ENCODE measurements at places on chromosomes 13 and 19. TPM values are rescaled to one million over a fixed set of nuclear protein-coding genes. Genes with fewer than 3 reads are reported as not detected.

DNA sequence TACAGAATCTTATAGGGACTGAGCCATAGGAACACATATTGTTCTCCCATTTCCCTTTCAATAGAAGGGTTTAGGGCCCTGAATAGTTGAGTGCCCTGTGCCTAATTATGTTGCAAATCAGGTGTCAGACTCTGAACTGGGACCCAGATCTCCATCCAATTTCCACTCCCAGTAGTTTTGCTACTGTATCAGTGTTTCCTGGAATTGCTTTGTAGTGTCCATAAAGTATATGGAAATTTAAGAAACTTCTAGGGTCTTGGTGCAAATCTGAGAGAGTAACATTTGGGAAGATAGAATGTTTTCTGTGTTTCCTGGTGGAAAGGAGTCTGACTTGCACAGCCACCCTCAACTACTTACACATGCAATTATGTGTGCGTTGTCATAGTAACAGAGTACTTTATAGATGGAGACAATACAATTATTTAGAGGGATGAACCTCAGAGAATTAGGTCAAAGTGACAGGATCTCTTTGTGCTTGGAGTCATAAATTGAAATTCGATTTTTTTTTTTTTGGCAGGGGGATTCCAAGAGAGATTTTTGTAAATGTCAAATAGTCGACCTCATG lies 646 bp upstream of the SLC10A2 start:
- DNase-seq: no peak

DNA sequence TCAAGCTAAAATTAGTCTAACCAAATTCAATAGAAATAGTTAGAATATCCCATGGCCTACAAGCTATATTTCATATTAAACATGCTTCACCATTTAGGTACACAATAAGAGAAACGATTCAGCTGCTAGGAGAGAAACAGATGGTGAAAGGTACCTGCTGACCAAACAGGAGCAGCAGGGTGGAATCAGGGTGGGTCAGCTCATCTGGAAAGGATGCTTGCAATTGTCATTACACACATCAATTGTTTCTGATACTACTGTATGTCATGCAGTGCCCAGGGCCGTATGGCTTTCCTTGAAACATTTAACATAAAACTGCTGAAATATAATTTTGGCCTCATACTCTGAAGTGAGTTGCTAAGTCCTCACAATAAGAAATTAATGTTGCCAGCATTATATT lies 776.0 kb downstream of the DACH1 start:
- no peak for DNase-seq

The CAPN12 gene
- total RNA-seq: 0.22 TPM

DNA sequence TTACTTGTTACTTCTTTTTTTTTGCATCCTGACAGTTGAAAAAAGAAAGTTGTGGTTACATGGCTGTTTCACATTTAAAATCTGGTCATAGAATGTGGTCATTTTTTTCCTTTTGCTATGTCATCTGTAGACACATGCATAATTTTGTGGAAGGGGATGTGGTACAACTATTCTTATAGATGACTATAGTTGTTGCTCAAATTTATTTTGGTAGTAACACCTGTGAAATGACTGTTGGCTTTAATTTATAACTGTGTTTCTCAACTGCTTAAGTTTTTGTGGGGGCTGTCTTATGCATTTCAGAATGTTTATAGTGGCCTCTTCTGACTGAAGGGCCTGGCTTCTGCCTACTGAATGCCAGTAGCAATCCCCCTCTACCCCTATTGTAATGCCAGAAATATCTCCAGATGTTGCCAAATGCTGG lies 130.5 kb downstream of the PAN3 start:
- DNase-seq: no peak

The RUBCNL gene
- total RNA-seq: 1.0 TPM

The CGB5 gene
- total RNA-seq: not detected

The SLC35E1 gene
- 21.0 TPM for total RNA-seq

- no peak for DNase-seq
These were observed 80.3 kb upstream of the KLHL1 start for GRCh38 chr13:70188567-70188966.

- no peak for DNase-seq
These were observed 676.2 kb downstream of the GPC5 start for GRCh38 chr13:92074658-92075057.

DNA sequence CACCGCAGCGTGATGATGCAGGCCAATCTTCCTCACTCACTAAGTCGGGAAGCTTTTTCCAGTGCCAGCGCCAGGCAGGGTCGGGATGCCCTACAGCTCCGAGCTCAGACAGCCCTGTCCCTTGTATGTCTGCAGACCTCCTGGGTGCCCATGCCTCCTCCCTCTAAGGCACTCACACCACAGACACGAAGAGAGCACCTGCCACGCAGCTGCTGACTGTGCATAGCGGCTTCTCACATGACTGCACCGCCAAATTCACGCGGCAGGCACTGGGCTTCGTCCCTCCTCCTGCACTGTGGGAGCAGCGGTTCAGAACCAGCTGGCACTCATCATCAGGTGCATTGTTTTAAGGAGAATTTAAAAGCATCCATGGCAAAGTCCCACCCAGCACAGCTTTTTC lies 88.1 kb downstream of the SLC7A1 start:
- no peak for DNase-seq

- no peak for DNase-seq
These were observed 19.9 kb upstream of the COG6 start for GRCh38 chr13:39635564-39635963.

The CD320 gene
- 31.4 TPM for total RNA-seq

The REEP6 gene
- 1.2 TPM for total RNA-seq

GRCh38 chr13:19737844-19738557 lies 44.7 kb downstream of the PSPC1 start:
- DNase-seq: no peak

- DNase-seq: no peak
These were observed 29.7 kb upstream of the OLFM2 start for GRCh38 chr19:9966024-9966423.

The ZNF837 gene
- 0.35 TPM for total RNA-seq

GRCh38 chr13:21932996-21933395 lies 262.1 kb downstream of the FGF9 start:
- DNase-seq: no peak

The IGSF23 gene
- total RNA-seq: not detected

DNA sequence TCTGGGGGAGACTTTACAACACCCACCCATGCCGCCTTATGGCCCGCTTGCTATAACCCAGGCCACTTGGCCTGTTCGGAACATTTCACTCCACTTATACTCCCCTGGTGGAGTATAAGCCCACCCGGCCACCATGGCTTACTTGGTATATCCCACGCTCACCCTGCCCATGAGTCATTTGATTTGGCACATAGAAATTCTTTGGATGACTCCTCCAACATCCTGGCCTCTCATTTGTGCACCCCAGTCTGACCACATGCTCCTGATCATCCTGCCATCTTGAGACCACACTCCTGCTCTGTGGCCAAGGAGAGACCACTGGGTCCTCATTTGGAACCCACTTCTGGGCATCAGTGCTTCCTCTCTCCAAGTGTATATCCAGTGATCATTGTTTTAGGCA lies 5.2 kb downstream of the SPACA6 start:
- no peak for DNase-seq

DNA sequence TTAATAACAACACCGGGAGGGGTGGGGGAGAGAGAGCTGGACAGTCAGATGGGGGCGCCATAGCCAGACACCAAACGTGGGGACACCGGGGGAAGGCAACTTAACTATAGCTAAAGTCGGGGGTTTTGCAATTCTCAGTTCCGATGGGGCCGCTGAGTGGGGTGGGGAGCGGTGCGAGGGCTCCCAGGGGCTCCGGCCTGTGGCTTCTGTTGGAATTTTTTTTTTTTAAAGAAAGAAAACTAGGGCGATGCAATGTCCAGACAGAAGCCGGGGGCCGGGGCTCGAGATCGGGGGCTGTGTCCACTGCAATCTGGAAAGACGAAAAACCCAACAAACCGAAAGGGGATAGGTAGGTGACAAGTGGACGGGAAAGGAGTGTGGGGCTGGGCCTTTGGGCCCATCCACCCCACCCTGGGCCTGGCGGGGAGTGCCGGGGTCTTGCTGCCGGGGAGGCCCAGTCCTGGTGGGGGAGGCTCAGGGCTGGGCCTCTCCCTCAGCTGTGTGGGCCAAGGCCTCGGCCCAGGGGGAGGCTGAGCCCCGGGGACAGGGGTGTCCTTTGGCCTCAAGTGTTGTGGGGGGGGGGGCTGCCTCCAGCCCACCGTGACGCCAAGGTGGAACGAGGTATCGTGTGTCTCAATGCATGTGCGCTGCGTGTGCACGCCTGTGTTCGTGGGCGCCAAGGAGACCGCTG lies 17.3 kb downstream of the PRKCSH start:
- no peak for DNase-seq

The ZNF547 gene
- total RNA-seq: 3.0 TPM

DNA sequence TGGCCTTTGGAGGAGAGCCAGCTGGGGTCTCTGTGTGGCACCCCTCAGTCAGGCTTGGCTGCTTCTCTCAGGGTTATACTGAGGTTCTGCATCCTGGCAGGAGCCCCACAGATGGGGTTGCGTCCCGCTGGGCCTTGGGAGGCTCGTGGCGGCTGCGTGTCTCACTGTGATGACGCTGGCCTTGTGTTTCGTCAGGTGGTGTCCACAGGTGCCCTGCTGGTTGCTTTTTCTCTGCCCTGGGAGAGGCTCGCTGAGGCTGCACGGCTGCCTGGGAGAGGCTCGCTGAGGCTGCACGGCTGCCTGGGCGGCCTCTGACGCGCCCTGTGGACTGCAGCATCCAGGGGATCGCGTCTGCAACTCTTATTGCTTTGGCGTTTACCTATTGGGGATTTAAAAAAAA lies 15.4 kb downstream of the DOT1L start:
- DNase-seq: no peak

DNA sequence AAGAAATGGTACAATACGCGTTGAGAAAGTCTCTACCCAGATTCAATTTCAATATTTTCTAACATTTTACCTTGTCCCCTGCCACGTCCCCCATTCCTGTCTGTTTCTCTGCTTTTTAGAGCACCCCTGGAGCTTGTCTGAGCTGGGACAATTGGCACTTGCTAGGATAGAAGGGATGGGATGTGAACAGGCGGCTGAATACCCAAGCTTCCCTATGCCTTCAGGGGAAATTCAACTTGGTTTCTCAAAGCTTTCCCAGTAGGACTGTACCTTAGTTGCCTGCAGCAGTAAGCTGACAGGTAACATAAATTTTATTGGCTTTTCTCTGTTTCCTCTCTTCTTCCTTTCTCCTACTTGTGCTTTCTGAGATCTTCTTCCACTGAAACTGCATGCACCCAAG lies 1663.3 kb downstream of the EFNB2 start:
- no peak for DNase-seq

DNA sequence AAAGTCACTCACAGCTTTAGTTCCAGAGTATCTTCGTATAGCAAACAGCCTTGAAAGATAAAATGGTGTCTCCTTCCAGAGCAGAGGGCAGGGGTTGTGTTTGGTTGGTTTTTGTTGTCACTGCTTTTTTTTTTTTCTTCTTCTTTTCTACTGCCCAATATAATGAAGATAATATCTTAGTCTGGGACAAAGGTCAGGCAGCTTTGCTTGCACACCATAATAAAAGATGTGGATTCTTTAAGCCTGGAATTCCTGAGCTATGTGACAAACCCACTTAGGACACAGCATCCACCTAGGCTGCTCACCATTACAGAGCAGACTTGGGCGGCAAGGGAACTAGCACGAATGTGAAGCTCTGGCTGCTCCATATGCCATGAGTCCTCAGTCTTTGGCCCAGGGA lies 165.6 kb upstream of the MIR17HG start:
- no peak for DNase-seq

DNA sequence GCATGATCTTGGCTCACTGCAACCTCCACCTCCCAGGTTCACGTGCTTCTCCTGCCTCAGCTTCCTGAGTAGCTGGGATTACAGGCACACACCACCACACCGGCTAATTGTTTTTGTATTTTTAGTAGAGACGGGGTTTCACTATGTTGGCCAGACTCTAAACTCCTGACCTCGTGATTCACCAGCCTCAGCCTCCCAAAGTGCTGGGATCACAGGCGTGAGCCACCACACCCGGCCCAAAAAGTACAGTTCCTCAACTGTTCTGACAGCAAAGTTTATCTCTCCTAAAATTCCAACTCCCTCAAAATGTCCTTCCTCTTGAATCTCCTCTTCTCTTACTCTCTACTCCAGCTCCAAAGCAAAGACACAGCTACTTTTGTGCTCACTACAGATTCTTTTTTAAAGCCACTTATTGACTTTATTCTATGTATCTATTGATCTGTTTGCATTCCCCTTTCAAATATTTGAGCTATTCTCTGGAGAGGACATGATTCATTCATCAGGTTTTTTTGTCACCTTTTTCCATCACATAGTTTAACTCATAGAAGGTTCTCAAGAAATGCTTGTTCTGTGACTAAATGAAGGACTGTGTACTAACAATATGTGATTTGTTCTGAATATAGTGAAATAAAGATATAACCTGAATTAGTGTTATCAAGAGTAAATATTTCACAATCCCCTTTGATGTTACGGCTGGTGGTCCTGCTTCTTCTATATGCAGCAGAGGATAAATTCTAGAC lies 142.2 kb downstream of the TBC1D4 start:
- DNase-seq: no peak

GRCh38 chr13:113849981-113850721 lies 13.7 kb downstream of the GAS6 start:
- peak; percentile 23 for DNase-seq

DNA sequence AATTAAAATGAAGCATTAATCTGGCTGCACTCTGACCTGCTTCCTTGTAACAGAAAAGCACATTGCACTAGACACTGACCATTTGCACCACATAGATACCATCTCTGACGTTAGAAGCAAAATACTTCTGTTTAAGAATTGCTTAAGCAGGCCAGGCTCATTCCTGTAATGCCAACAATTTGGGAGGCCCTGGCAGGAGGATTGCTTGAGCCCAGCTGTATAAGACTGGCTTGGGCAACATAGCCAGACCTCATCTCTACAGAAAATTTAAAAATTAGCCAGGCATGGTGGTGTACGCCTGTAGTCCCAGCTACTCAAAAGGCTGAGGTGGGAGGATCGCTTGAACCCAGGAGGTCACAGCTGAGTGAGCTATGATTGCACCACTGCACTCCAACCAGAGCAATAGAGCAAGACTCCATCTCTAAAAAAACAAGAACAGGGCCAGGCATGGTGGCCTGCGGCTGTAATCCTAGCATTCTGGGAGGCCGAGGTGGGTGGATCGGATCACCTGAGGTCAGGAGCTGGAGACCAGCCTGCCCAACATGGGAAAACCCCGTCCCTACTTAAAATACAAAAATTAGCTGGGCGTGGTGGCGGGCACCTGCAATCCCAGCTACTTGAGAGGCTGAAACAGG lies 7.0 kb upstream of the TLE6 start:
- peak; percentile 64 for DNase-seq

DNA sequence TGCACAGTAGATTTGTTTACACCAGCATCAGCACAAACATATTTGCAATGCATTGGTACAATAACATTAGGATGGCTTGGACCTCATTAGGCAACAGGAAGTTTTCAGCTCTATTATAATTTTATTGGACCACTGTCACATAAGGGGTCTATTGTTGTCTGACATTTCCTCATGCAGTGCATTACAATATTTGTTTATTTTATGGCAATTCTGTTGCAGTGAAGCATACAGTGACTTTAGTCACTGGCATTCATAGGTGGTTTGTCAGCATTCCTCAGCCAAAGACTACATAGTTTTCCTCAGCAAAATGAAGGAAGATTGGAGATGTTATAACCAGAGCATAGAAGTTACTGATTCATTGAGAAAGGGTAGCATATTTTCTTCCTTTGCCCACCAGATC lies 1732.9 kb downstream of the PCDH9 start:
- DNase-seq: no peak

GRCh38 chr13:42125046-42125445 lies 76.6 kb downstream of the DGKH start:
- DNase-seq: no peak

GRCh38 chr13:48573213-48574007 lies 40.5 kb upstream of the RCBTB2 start:
- no peak for DNase-seq

The CD70 gene
- not detected for total RNA-seq

The BRSK1 gene
- total RNA-seq: 18.6 TPM
